AML-193 (cell line): ENCODE measurements at places on chromosomes 3 and 15.
A peak's percentile ranks its signal among the peaks of the same experiment; 100 is the strongest.

DNA sequence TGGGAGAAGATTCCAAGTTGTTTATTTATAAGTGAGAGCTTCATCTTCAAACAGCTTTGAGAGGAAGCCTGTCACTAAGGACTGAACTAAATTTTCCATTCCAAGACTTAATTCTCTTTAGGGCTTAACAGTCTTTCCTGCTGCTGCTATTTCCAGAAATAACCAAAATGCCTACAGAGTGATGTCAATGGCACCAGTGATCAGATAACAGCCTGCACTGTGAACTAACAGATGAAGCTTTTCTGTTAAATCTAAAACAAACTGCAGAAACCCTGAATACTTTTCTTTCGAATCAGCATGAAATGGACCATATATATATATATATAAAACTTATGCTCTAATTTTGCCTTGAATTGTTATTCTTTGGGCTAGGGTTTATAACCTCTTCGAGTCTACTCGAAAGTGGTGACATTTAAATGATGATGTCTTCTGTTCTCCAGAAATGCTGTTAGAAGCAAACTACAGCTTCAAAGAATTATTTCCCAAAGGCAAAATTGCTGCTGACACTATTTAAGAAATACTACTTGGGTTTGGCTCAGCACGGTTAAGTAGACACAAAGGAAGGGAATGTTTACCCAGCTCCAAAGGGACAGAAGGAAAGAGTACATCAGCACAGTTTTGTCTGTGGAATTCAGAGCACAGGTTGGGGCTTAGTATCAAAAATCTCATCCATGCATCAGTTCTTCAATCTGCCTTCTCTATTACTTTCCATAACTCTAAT, 238.5 kb upstream of the LRRN1 start:
- DNase-seq, result no peak

DNA sequence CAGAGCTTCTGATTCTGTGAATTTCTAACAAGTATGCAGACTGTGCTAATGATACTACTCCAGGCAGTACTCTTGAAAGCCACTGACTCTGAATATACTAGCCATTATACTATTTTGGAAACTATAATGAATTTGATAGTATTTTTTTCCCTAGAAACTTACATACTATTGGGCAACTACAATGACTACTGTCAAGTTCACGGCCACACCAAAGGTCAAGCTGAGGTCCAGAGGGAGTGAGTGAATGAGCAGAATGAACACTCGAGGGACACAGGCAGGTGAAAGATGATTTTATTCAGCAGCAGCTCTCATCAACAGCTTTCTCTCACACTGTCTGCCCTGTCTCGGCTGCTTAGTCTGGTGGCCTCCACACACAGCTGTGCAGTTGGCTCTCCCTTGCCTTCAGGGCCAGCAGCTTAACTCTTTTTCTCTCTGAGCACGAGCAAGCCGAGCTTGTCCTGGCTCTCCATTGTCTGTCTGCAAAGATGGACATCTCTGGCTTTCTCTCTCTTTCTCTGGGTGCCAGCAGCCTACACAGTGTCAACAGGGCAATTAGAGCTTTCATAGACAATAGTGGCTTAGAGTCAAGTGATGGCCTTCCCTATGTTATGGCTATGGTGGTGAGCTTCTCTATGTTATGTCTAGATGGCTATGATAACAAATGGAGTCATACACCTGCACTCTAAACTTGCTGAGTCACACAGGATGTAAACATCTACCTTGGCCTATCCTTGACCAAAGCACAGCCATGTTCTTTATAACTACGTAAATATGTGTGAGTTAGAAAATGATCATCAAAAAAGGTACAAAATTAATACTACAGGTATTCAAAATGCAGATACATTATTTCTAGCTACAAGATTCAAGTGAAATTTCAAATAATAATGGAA, 362.4 kb downstream of the CGGBP1 start:
- DNase-seq, result no peak

- no peak for DNase-seq
Observed at GRCh38 chr15:45326741-45327140, 51.6 kb downstream of the GATM start.

- no peak for DNase-seq
Observed at GRCh38 chr15:70415398-70415797, 317.7 kb upstream of the TLE3 start.

DNA sequence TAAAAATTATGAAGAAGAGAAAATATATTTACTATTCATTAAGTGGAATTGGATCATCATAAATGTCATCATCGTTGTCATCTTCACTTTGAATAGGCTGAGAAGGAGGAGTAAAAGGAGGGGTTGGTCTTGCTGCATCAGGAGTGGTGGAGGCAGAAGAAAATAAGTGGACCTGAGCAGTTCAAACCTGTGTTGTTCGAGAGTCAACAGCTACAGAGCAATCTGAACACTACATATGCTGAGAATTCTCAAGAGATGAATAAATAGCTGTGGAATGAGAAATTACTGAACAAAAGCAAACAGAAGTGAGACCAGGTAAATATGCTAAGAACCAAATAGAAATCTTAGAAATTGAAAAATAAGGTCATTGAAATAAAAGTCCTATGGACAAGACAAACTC, 32.3 kb upstream of the CCK start:
- DNase-seq, result no peak

- DNase-seq, result no peak
Observed at GRCh38 chr3:25572919-25573385, 91.8 kb downstream of the TOP2B start.

DNA sequence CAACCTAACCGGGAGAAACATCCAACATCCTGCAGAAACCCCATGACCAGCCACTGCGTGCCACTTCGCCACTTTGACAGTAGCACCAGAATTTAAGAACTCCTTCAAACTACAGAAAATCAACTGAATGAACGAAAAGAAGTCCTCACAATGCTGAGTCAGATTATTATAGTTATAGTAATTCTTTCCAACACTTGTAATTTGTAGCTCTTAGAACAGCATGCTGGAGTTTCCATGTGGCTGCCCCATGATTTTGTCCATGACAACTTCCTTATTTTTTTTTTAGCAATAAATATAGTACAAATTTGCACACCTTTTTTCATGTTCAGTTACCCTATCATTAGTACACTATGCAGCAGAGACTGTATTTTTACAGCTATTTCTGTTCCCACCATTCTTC, 26.1 kb upstream of the SSR3 start:
- DNase-seq, result no peak

GRCh38 chr3:42590989-42591756, 513 bp downstream of the SS18L2 start:
- DNase-seq, result no peak

GRCh38 chr3:13011573-13012220, 61.5 kb downstream of the IQSEC1 start:
- DNase-seq, result peak; percentile 90

- no peak for DNase-seq
Observed at GRCh38 chr3:185793381-185793780, 31.5 kb downstream of the IGF2BP2 start.

- DNase-seq, result peak; percentile 64
Observed at GRCh38 chr15:101018016-101018415, 98.9 kb downstream of the LRRK1 start.

GRCh38 chr15:89778861-89779260, 2.7 kb downstream of the MESP2 start:
- no peak for DNase-seq

DNA sequence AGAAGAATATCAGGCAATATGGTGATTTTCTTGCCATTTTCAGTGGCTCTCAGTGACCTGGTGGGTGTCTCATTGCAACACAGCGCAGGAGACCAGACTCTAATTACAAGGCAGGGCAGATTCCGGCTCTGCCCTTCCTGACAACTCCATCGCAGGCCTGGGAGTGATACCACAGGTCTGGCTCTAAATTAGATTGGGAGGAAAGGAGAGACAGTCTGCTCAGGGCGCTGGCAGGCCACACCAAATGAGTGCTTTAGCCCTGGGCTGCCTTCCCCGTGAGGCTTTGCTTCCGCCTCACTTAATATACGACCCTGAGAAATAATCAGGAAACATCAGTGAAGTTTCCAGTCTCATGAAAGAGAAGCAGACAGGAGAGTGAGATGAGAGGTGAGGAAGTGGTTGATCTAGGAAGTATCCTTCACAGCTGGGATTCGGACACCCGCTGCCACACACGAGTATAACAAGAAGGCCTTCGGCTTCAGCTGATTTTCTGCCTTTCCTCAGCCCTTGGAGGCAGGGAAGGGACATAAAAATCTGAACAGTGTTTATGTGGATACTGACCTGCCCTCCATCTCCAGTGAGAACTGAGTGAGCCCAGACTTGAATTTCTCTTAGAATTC, 73.7 kb upstream of the PROK2 start:
- no peak for DNase-seq

DNA sequence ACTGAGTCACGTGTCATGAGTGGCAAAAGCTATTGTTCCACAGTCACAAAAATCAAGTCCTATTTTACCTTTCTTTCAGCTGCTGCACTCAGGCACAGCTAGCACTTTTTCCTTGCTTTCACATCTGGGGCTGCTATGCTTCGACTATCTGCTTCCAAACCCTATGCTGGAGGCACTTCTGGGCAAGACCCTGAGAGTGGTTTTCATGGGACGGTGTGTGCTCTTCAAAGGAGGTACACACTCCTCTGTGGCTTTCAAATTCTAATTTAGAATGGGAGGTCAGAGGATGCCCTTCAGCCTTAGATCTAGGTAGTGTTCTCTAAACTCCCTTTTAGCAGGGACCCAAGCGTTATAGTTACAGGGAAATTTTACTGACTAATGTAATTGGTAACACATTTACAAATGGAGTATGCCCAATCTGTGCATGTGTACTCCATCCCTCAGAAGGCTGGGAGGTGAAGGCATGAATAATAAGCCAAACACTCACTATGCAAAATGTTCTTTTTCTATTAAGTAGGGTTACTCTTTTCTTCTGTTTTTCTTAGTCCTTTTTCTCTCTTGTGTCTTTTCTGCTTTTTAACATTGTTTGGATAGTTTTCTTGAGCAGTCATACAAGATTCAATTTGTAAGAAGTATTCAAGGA, 188.3 kb downstream of the LSAMP start:
- no peak for DNase-seq

DNA sequence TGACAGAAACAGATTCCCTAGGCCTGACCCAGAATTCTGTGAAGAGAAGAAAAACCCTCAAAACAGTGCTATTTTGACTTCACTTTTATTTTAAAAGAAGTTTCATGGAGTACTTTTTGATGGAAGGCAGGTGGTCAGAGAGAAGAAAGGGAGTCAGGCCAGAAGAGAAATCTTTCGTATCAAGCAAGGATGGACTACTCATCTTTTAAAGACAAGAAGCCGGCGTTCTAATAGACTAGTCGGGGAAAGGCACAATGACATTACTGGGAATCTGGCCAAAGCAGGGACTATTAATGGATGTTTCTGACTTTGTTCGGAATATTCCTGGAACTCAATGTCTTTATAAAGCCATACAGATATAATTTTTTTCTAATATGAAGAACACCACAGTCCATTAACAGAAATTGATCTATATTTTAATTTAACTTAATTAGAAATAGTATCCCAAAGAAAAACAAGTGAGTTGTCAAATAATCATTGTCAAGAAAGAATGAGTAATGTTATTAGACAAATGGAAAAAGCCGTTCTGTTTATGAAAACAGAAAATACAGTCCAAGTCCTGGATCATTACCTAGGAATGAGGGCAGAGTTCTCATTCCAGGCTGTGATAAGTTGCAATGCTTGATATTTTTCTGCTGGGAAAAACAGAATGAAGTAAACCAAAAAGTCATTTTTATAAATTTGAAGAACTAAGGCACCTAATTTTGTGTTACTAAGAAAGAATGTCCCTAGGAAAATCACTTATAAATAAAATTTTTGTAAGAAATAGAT, 23.7 kb upstream of the PCOLCE2 start:
- no peak for DNase-seq

GRCh38 chr15:93066834-93067648, 22.0 kb downstream of the RGMA start:
- DNase-seq, result no peak

DNA sequence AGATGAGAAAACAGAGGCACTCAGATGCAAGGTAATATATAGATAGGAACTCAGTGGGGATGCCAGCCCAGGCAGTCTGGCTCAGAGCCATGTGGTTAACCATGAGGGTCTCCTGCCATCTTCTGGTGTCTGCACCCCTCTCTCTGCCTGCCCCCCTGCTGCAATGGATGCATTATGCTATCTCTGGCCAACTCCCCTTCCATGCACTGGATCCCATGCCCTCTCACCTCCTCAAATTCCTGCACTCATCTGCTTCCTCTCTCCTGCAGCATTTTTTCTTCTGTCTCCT, 163.2 kb downstream of the STT3B start:
- DNase-seq, result no peak

DNA sequence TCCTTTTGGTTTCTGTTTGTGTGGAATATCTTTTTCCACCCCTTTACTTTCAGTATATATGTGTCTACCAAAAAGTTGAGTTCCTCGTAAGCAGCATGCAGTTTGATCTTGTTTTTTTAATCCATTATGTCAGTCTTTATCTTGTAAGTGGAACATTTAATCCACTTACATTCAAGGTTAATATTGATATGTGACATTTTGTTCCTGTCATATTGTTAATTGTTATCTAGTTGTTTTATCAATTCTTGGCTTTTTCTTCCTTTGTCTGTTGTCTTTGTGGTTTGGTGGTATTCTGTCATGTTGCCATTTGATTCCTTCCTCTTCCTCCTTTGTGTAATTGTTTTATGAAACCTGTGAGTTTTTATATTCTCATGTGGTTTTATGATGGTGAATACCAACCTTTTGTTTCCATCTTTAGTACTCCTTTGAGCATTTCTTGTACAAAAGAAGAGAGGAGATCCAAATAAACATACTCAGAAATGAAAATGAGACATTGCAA, 43.4 kb upstream of the XCR1 start:
- peak; percentile 39 for DNase-seq

DNA sequence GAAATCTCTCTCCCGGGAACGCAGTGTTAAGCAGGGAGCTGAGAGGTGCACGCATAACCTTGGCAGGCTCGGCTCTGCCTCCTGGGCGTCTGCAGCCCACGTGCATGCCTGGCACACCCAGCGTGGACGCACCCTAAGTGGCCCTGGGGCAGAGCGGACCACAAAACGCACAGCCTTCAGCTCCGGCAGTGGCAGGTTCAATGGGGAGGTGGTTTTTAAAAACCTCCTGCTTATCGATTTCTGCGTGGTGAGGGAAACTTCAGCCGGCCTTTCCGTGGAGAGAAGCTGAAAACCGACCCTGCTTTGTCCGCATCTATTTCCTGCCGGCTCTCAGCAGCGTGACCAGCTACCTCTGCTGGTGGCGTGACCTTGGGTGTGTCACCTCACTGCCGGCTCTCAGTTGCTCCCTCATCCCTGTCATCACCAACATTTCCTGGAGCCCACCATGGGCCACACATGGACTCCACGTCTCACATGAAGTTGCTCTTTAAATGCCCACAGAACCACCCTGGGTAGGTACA, 134.8 kb upstream of the MEF2A start:
- DNase-seq, result no peak

GRCh38 chr15:73921254-73921925, 4.9 kb upstream of the LOXL1 start:
- no peak for DNase-seq

- no peak for DNase-seq
Observed at GRCh38 chr3:52132041-52132440, 22.2 kb downstream of the POC1A start.

GRCh38 chr3:17033516-17034168, 148.9 kb downstream of the PLCL2 start:
- DNase-seq, result peak; percentile 74
